Motor neuron (in vitro differentiated cells): ENCODE measurements at places on chromosomes 12 and 14. TPM values are rescaled to one million over a fixed set of nuclear protein-coding genes. Genes with fewer than 3 reads are reported as not detected.

SLCO1B3 gene
- not detected in 2 replicates for total RNA-seq

DNA sequence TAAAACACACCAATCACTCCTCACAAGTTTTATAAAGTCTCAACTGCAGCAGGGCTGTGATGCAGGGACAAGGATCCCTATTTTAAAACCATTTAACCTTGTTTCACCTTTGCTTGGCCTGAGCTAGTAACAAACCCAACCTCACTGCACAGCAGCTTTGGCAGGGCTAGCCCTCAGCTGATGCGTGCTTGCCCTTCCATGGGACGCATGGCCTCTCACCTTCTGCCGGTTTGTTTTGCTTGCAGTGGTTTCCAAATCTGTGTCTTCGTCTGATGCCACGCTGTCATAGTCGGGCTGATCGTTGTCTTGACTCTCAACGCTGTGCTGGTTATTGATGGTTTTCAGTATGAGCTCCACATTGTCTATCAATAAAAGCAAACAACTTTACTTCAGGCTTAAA lies 43.3 kb downstream of the GIT2 start:
- no peak for ATAC-seq

- no peak for ATAC-seq
These were observed 264.6 kb downstream of the ADGRD1 start for GRCh38 chr12:131218026-131218922.

DNA sequence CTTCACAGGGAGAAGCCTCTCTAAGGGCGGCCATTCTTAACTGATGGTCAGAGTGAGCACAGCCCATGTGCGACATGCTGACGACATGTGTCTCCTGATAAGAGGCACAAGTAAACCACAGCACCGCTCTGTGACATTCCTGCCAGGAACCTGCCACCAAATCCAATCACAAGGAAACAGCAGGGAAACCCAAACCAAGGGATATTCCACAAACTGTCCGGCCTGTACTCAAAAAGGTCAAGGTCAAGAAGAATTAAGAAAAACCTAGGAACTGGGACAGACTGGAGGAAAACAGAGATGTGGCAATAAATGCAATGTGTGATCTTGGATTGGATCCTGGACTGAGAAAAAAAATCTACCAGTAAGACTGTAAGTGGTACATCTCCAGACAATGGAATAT lies 91.9 kb downstream of the SYNE3 start:
- no peak for ATAC-seq

- no peak for ATAC-seq
These were observed 1.7 kb downstream of the PDE3A start for GRCh38 chr12:20370014-20370386.

CBLN3 gene
- total RNA-seq, result 0.29 and 0.32 TPM in 2 replicates

GRCh38 chr14:24310646-24311604 lies at the start of gene LTB4R:
Gene LTB4R, plus strand, starts transcription at chr14:24311502. Its CDS starts 4,150 bp downstream, at chr14:24315652.
- peak; percentile 89 for ATAC-seq

GALNT6 gene
- 74.7 and 91.6 TPM in 2 replicates for total RNA-seq

- ATAC-seq, result no peak
These were observed 295.2 kb downstream of the NUAK1 start for GRCh38 chr12:105843561-105843960.

DNA sequence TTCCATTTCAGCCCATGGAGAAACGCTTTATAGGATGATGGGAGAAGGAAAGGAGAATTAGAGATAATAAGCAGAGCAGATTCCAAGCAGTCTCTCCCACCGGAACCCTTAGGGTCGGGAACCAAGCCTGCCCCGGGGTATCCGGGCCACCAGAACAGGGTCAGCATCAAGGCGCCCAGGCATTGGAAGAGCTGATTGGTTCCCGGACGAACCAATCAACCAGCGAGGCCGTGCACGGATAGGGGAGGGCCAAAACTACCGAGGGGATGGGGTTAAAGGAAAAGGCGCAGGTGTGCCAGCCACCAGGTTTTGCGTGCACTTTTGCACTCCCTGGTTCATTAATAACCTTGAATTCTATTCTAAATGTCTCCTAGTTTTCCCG lies 1.7 kb downstream of the PPM1H start:
- ATAC-seq, result peak; percentile 21

CD27 gene
- total RNA-seq, result 2.0 TPM in 1 of 2 replicates, not detected in the other

DNA sequence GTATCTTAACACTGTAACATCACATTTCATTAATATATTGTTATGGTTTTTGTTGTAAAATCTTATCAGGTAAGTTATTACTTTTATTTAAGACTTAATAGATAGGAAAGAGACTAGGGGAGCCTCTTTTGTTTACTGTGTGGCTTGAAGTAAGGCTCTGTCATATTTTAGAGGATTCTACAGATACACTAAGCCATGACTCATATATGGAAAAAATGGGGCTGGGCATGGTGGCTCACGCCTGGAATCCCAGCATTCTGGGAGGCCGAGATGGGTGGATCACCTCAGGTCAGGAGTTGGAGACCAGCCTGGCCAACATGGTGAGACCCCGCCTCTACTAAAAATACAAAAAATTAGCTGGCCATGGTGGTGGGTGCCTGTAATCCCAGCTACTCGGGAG lies 23.6 kb upstream of the NPFF start:
- no peak for ATAC-seq

ADAM20 gene
- total RNA-seq, result 1.2 and 1.7 TPM in 2 replicates

GRCh38 chr12:44433659-44434058 lies 442.5 kb downstream of the NELL2 start:
- no peak for ATAC-seq

- no peak for ATAC-seq
These were observed 81.8 kb downstream of the C14orf132 start for GRCh38 chr14:96120941-96121340.

GRCh38 chr12:53728206-53728605 lies 954 bp upstream of the CALCOCO1 start:
- ATAC-seq, result no peak

GRCh38 chr12:111398530-111398929 lies 7.2 kb upstream of the SH2B3 start:
- no peak for ATAC-seq

GRCh38 chr14:93040443-93040842 lies 75.3 kb downstream of the ITPK1 start:
- ATAC-seq, result no peak
